Left forelimb (tissue), 1 donor: ENCODE measurements at places on chromosomes 3 and 15.

DNA sequence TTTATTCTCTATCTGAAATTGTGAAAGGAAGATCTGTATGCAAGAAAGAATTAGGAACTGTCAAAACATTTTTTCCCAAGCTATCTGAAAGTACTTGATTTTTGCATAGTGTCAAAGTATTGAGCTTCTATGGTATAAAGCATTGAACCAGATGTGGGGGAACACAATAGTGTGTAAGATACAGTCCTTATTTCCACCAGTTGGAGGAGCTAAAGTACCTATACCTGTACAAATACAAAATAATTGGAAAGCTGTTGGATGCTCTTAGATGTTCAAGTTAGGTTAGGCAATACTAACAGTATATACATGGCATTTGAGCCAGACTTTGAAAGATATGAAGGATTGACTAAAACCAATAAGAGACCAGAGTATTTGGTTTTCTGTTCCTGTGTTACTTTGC is 148.4 kb downstream of the B3GALNT1 start:
- DNase-seq, result no peak

DNA sequence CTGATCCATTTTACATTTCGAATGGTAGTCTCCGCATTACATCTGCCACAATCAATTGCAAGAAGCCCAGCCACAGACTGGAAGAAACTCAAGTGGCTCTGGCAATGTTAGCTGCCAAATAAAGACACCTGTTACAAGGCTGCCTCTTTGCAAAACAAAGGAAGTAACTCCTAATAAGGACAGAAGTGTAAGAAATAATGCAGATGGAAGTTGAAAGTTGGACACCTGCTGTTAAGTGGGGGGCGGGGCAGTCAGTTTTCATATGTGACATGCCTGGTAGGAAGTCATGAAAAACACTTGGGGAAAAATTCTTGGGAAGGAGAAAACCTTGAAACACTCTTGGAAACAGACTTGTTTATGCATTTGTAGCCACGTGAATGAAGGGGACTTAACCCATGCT is 54.1 kb upstream of the ATP2C1 start:
- no peak for DNase-seq

- peak; percentile 68 for DNase-seq
These were observed 10.0 kb downstream of the EIF2B5 start for GRCh38 chr3:184145111-184145524.

DNA sequence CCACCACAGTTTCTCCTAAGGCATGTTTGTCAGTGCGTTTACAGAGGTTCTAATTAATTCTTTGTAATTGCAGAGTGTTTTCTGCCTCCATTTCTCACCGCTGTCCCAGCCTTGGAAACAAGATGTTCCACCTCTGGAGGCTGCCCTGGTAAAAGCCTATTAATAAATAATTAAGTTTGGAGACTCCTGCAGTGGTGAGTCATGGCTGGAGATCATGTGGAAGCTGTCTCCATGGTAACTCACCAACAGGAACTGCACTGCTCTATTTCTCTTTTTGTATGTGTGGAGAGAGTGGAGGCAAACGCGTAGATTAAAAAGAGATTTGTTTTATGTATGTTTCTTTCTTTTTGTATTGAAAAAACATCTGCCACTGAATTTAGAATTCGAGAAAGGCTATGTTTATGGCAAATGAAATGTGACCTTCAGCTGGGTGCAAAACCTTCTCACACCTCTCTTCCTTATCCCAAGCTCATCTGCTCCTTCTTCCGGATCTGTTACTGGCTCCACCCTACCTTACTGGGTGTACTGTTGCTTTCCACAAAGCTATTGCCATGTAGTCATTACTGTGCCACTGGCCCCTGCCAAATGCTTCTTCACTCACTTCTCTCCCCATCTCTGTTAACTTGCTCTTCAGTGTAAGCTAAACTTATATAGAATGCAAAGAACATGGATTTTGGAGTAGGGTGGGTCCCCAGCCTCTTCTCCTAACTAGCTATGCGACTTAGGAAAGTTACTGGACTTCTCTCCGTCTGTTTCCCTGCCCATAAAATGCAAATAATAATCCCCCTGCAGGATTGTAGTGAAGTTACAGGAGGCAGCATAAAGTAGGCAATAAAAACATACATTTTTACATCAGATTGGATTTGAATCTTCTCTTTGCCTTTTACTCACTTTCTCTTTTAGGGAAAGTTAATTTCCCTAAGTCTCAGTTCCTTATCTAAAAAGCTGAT is 778.5 kb downstream of the NTRK3 start:
- DNase-seq, result no peak

DNA sequence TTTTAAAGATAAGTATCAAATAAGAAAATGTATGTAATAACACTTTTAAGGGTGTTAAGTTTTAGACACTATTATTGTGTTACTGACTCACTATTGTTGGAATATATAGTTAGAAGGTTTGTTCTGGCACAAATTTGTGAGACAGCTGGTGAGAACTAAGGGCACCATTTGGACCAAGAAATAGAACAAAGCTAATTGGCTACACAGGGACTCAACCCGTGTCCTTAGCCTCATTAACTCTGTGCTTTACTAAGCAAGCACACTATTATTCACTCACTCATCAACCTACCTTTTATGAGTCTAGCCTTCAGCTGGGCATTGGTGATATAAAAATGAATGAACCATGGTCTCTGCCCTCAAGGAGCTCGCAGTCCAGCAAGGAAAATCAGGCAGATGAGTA is 4.1 kb upstream of the UNC13C start:
- no peak for DNase-seq

DNA sequence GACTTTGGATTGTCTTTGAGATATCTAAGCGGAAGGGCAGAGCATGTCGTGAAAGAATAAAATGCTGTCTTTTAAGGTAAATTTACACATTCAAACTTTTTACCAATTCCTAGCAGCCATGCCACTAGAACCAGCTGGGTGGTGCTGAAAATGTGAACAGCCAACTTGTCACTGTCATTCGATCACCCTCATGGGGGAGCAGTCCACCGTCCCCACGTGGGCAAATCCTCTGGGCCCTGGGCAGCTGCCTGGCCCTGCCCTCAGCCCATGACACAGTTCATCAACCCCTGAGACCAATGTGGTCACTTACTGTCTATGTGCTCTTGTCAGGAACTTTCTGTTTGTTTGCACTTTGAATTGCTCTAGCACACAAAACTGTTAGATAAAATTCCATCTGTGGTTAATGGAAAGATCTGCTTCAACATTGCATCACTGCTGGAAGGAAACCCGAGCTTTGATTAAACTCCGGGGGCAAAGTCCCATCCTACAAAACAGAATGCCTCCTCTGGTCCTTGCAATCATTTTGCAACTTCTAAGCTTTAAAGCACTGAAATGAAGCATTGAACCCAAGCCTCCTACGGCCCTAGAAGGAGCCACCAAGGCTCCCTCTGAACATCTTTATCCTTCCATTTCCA is 50.1 kb downstream of the PCSK6 start:
- no peak for DNase-seq

DNA sequence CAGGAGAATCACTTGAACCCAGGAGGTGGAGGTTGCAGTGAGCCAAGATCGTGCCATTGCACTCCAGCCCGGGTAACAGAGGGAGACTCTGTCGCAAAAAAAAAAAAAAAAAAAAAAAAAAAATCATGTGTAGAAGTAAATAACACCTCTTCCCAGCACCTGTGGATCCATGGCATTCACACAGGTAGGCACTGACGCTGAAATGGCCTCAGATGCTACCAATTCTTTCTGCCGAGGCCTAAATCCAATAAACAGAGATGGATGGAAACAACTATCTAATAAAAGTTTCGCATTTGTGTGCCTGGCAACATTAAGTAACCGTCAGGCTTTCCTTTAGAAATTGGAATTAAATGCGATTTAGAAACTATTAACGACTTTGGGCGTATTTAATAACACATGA is 10.3 kb upstream of the LRRC2 start:
- no peak for DNase-seq

DNA sequence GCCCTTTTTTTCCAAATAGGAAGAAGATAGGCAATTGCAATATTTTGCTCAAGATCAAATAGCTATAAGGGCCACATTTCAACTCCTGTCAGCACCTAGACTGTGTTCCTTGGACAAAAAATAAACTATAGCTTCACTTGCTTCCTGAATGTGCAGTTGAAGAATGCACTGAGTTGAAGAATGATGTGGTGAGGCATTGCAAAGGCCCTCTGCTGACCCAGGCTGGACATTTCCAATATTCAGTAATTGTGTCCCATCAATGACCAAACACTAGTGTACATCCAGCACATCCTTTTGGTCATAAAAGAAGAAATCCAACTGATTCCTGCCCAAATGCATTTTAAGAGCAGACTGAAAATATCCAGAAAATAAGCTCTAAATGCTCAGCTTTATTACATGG is 424.8 kb upstream of the TGFBR2 start:
- DNase-seq, result no peak

DNA sequence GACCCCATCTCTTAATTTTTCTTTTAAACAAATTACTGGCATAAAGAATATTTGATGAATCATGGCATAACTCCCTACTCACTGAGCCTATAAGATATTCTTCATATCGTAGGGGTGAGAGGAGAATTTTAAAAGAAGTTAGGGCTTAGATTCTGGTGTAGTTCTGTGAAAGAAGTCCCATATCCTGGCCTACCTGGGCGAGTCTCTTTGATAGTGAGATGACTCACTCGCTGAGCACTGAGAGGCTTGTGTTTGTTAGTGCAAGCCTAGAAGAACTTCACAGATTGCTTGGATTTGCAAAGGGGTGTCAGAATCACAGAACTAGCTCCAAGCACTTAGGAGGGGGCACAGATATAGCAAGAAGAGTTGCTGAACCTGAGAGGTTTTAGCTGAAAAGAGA is 133.8 kb upstream of the TMC3 start:
- DNase-seq, result no peak

DNA sequence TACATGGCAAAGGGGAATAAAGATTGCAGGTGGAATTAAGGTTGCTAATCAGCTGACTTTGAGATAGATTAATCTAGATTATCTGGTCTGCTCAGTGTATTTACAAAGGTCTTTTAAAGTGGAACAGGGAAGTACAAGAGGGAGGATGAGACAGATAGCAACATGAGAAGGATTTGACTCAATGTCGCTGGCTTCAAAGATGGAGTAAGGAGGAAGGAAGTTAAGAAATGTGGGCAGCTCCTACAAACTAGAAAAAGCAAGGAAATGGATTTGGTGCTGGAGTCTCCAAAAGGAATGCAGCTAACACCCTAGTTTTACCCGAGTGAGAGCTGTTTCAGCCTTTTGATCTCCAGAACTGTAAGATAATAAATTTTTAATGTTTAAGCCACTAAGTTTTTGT is 180.7 kb upstream of the TTC14 start:
- no peak for DNase-seq
